GM19239 (cell line): ENCODE measurements at places on chromosomes 4 and X.

- DNase-seq = no peak
Measured at GRCh38 chr4:165079476-165079875, 25.8 kb downstream of the TRIM75 start.

- no peak for DNase-seq
Measured at GRCh38 chr4:177680308-177680707, 238.1 kb upstream of the AGA start.

DNA sequence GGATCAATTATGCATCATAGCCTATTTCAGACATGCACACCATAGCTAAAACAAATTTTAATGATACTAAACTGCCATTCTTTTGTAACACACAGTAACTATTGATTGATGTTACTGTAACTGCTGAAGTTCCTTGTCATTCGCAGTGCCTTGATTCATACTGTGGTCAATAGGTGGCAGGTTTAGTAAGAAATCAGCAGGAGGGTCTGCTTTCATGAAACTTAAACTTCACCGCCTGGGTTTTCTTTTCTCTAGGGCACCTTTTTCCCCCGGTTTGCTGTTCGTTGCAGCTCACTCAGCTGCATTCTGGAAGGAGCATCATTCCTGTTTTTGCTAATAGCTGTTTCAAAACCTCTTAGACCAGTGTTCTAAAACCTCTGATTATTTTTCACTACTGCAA, 88.1 kb downstream of the RPA4 start:
- DNase-seq = no peak

GRCh38 chrX:109732017-109732801, 848 bp downstream of the ACSL4 start:
- no peak for DNase-seq

- no peak for DNase-seq
Measured at GRCh38 chr4:105182211-105182610, 35.5 kb downstream of the TET2 start.

DNA sequence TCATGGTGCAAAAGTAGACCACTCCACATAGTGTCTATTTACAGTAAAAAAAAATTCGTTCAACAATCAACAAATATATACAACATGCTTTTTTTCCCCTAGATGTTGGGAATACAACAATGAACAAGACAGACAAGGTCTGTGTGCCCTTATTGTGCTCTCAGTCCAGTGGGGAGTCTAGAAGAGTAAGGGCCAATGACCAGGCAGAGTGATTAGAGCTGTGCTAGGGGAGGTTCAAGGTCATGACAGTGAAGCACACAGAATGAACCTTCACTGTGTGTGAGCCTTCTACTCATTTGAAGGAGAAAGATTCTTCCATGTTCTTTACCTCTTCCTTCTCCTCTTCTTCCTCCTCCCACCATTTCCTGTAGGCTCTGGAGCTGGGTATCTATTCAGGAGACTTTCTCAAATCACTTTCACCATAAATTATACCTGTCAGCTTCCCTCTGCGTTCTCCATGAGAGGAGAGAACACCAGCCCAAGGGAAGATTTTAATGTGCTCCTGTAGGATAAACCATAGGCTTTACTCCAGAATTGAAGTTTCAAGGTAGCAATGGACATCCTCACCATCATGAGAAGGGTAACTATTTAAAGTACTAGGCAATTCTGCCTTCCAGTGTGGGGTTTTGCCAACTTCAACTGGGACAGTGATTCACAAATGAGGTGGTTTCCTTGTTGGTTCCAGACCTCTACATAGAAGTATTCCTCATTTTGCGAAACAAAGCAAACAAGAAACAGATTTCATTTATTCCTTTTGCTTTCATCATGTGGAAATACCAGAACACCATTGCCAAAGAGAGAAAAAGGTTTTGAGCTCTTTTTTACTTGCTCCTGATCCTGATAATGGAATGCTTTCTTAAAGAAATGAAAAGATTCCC, 246.9 kb upstream of the GPC4 start:
- DNase-seq = no peak

DNA sequence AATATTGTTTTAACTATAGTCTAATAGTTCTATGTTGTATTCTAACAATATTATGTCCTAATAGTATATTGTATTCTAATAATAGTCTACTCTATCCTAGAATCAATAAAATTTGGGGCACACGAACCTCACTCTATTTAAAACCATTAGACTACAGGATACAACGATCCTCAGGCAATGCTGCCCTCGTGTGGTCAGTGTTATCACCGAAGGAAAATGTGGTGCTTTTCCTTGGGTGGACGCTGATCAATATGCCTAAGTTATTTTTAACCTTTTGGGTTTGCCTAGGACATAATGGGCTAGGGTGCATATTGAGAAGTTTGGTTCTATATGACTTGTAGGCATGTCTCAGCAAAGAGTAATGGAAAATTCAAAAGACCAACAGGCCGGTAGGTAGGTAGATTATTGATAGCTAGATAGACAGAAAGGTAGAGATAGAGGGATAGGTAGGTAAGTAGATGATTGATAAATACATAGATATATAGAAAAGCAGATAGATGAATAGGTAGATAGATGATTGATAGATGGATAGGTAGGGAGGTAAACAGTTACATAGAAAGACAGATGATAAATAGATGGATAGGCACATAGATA, 75.1 kb downstream of the PRKX start:
- DNase-seq = peak; percentile 3

DNA sequence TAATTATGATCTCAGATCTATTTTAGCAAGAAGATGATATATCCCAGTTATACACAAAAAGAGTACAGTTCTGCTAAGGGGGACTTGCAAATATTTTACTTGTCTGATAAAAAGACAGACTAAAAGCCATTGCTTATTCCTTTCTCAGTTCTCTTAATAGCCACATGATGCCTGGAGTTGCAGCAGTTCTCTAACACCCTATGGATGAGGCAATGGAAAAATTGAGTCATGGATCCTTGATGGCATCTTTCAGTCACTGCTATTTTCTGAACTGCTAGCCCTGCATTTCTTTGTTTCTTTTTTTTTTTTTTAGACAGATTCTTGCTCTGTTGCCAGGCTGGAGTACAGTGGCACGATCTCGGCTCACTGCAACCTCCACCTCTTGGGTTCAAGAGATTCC, 1956.7 kb downstream of the C4orf33 start:
- DNase-seq = no peak

- DNase-seq = no peak
Measured at GRCh38 chrX:132390792-132391191, 98.0 kb downstream of the MBNL3 start.

DNA sequence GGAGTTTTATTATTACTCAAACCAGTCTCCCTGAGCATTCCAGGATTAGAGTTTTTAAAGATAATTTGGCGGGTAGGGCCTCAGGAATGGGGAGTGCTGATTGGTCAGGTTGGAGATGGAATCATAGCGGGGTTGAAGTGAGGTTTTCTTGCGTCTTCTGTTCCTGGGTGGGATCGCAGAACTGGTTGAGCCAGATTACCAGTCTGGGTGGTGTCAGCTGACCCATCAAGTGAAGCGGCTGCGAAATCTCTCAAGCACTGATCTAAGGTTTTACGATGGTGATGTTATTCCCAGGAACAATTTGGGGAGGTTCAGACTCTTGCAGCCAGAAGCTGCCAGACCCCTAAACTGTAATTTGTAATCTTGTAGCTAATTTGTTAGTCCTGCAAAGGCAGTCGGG, 25.1 kb upstream of the SETD7 start:
- DNase-seq = no peak

DNA sequence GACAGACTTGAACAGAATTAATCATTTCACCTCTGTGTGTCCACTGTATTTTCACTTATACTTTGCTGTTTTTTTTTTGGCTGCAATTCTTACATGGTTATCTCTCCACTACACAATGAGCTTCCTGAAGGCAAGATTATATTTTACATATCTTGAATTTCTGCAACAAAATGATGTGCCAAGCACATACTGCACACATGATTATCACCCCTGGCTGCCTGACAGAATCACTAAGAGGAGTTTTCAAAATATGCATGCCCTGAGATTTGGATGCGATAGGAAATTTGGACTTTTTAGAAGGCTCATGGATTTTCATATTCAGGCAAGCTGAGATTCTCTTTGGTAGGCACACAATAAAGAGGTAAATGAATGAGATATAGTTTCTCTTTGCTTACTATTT, 1162.1 kb upstream of the IGFBP7 start:
- DNase-seq = no peak

DNA sequence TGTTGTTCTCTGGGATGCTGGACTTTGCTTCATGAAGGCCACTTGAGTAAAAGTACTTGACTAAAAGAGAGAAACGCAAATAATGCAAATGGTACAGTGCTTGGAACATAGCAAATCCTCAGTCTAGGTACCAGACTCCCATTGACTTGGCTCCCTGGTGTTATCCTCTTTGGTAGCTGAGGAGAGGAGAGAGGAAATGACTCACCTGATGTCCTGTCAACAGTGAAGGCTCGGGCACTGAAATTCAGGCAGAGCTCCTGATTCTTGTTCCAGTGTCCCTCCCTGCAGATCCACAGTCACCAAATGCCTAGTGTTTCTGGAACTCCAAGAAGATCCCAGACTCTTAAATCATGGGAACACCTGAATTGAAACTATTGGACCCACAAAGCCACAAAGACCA, 22.5 kb upstream of the TCEAL4 start:
- no peak for DNase-seq

- DNase-seq = no peak
Measured at GRCh38 chr4:8332891-8333331, 63.4 kb downstream of the HTRA3 start.

GRCh38 chrX:21723084-21723483, 34.8 kb downstream of the SMPX start:
- DNase-seq = no peak

DNA sequence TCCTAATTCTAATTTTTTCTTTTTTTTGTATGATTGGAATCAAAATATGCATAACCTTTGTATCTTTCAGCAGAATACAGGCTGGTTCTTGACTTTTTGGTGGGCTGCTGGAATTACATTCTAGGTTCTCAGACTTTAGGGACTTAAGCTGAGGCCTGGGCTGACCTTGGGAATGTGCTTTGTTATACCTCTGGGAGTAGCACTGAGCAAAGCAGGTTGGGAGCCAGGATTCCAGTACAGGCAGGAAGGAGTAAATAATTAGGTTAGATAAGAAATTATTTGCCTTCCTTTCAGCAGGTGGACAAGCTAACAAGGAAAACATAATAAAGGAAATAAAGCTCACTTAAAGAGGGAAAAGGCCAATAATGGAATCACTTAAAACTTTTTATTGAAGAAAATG, 49.9 kb upstream of the SLC4A4 start:
- DNase-seq = no peak
